ENCODE measurements at places on chromosomes 16 and 17.

DNA sequence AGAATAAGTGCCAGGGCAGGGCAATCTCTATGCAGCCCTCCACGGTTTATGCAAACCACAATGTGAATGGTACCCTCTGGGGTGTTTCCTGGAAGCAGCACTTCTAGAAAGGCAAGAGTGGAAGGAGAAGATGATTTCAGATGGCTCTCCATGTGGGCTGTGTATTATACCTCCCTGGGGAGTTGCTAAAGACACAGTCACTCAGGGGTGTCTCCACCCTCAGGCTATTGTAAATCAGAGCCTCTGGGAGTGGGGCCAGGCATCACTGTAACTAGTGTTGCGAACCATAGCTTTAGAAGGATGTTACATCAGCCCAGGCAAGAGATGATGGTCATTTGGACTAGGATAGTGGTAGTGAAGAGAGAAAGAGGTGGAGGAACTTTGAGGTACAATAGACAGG, 83.3 kb upstream of the ZKSCAN2 start:
- no peak for DNase-seq

DNA sequence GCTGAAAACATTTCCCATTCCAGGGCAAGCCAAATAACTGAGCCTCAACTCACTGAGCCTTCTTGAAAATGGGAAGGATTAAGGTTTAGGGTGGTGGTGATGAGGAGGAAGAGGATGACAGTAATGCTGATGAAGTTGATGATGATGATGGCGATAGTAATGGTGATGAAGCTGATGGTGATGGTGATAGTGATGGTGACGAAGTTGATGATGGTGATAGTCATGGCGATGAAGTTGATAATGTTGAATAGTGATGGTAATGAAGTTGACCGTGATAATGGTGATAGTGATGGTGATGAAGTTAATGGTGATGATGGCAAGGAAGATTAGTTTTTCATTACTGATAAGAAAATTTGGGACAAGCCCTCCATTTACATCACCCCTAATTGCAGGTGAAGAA, 285.8 kb upstream of the DYNLRB2 start:
- DNase-seq = no peak

- DNase-seq = no peak
Observed at GRCh38 chr17:66476014-66476413, 173.6 kb downstream of the PRKCA start.

DNA sequence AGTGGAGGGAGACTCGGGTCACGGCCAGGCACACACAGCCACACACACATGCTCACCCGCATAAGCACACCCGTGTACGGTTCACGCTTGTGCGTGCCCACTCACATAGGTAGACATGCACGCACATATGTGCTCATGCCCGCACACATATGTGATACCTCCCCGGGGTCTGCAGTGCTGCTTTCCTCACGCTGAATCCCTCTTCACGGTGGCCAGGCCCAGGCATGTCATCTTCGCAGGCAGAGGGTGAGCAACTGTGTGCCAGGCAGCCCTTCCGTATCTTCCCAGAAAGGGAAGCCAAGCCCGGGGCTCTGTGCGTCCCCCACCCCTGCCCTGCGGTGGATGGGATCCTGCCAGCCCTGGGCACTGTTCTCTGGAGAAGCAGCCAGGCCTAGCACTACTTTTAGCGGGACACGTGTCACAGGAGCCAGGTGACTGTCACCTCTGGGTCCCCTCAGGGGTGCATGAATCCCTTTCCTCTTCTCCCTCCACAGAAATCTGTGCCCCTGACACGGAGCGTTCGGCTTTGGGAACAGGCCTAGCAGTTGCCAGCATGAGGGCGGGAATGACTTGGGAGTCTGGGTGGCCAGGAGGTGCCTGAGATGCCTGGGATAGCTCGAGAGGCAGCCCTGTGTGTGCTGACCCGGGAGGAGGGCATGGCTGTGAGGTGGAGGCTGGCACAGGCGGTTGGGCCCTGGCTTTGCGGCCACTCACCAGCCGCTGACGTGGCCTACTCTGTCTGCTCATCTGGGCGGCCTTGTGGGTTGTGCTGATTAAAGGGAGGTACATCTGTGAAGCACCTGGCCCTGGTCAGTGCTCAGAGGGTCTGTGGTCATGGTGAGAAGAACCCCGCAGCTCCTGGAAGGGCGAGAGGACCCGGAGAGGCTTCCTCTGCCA, 47.5 kb downstream of the BAIAP2 start:
- no peak for DNase-seq

- DNase-seq = no peak
Observed at GRCh38 chr16:48829336-48830310, 219.6 kb upstream of the N4BP1 start.
